ENCODE measurements at places on chromosomes 12 and 14. TPM values are rescaled to one million over a fixed set of nuclear protein-coding genes. Genes with fewer than 3 reads are reported as not detected.

DNA sequence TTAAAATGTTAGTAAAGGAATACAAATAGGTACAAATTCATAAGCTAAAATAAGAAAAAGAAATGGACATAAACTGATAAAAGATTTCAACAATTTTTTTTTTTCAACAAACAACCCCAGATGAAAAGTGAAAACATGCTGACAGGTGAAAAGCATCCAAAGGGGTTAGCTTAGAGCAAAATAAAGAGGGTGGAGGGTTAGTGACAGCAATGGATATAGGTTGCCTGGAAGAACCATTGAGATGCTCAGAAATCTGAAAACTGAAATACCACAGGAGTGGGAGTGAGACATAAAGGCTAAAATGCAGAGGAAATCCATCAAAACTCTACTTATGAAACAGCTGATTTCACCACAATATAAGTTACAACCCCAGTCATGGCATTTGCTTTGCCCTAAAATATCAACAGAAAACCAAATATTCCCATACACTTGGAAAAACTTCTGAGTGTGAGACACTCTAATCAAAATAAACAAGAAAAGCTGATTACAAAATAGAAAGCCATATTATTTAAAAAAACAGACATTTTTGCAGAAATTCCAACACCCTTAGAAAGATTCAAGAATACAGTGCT, 136.3 kb upstream of the PLEKHG7 start:
- DNase-seq = no peak

DNA sequence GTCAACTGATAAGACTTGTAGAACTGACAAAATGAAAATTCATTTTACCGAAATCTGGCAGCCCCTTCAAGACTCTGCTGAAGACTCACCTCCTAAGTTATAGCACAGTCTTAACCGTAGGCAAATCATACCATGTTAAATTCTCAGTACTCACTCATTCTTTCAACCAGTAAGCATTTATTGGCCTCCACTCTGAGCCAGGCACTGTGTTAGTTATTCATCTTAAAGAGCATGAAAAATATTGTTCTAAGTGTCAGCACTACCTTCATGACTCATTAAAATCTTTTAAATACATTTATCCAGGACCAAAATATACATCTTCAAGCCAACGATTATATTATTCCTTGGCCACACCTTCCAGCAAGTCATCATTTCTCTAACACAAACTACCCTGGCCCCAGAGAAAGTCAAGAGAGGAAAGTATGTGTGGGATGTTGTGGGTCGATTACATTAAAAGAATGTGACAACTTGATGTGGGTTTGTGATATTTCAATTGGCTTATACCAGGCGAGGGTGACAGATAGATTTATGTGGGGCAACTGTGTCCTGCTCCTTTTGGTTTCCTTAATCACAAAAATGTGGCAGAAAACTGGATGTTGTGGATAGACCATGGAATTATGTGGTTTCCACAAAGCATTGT, 55.0 kb downstream of the TMEM30B start:
- no peak for DNase-seq

DNA sequence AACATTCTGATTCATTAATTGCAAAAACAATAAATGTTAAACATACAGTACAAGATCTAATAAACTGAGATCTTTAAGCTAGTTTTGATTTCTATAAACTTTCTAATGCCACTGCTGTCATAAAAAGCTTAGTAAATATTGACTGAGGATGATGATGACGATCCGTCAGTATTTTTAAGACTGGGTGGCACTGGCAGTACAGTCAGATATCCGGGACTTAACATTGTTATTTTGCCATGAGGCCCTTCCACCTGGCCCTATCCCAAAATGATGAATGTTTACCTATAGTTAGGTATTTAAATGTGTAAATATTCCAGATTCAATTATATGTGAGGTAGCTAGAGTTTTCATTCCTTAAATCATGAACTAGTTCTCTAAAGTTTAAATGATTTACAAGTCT, 158.5 kb downstream of the FOXA1 start:
- DNase-seq = no peak

DNA sequence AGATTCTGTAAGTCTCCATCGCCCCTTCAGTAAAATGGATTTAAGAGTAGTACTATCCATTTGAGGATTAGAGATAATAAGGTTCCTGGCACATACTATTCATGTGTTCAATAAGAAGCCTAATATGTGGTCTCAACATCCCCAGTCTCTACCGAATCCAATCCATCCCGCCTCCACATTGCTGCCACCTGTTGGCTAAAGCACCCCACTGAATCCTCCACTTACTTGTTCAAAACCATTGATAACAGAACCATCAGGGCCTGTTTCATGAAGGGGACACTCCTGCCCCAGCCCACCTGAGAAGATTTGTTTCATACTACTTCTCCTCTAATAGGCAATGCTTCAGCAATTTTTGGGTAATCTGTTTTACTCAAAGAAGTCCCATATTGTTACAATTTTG, 147.5 kb downstream of the SLC2A13 start:
- peak; percentile 11 for DNase-seq

SLC2A3 gene
- 462 TPM for total RNA-seq

ZNF705A gene
- not detected for total RNA-seq

All from neural progenitor cell (in vitro differentiated cells).